NCI-H187 treated with DMSO at 0.1 percent for 48 hours (cell line): ENCODE measurements at places on chromosomes 7 and 10.

GRCh38 chr7:125122173-125122572, 192.5 kb upstream of the POT1 start:
- DNase-seq = peak; percentile 52

GRCh38 chr7:22417349-22417748, 60.4 kb upstream of the RAPGEF5 start:
- peak; percentile 52 for DNase-seq

DNA sequence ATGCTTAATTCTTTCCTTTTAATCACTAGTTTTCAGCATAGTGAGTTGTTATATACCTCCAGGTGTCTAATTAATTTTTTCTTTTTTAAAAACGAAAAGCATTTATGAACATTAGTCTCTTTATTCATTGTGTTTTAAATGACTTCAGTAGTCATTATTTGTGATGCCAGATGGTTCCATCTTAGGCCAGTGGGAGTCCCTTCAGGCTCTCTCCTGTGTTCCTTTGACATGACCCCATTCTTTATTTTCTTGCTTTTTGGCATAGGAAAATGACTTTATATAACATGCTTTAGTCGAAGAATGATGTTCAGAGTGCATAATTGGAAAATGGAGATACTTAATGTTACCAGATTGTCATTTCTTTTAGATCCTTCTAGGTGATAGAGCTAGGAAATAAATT, 24.4 kb downstream of the MKLN1 start:
- no peak for DNase-seq

- DNase-seq = no peak
Measured at GRCh38 chr7:36750451-36750850, 26.2 kb upstream of the AOAH start.

GRCh38 chr7:137142376-137142775, 201.2 kb downstream of the PTN start:
- DNase-seq = no peak

GRCh38 chr7:36430186-36430585, 40.5 kb downstream of the ANLN start:
- no peak for DNase-seq

DNA sequence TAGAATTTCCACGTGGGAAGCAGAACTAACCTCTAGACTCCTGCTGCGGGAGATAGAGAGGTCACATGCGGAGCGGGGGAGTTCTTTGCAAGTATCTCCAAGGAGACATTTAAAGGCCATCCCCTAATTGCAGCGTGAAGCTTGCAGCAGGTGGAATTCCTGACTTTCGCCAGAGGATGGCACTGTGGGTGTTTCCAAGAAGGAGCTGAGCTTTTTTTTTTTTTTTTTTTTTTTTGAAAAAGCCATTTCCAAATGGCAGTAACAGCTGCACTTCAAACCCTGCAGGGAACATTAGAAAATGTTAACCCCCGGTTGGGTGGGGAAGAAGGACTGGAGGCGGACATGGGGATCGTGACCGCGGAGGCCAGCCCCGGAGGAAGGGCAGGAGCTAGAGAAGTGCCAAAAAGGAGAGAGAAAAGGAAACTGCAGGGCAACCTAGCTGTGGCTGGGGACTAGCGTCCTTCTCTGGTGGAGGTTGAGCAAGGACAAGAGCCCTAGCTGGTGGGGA, 487.7 kb downstream of the TYW1 start:
- peak; percentile 44 for DNase-seq

DNA sequence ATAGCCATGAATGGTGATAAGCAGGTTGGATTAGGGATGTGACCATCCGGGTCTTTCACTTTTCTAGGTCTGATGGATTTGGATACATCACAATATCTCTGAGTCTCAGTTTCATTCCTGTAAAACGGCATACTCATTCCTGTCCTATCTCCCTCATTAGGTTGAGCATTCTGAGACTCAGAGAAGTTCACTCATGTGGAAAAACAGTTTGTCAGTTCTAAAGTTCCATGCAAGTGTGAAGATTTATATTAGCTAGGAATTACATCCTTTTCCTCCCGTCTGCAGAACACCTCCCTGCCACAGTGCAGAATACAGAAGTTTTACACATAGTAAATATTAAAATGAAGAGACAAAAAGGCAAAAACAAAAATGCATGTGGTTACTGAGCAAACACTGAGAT, 94.2 kb upstream of the SLC25A13 start:
- DNase-seq = no peak

GRCh38 chr7:140022582-140023211, 40.1 kb downstream of the PARP12 start:
- DNase-seq = no peak
